ENCODE measurements at places on chromosomes 12 and 14. TPM values are rescaled to one million over a fixed set of nuclear protein-coding genes. Genes with fewer than 3 reads are reported as not detected.
A peak's percentile ranks its signal among the peaks of the same experiment; 100 is the strongest.

- no peak for DNase-seq
- peaks cover 16% of the 10 kb centered on the region for H3K27me3 ChIP-seq
- peaks cover 2% of the 10 kb centered on the region for H3K4me1 ChIP-seq
- H3K4me3 ChIP-seq, result no peak overlapping the region
Measured at GRCh38 chr14:24329736-24330135, 5.1 kb downstream of the ADCY4 start.

DNA sequence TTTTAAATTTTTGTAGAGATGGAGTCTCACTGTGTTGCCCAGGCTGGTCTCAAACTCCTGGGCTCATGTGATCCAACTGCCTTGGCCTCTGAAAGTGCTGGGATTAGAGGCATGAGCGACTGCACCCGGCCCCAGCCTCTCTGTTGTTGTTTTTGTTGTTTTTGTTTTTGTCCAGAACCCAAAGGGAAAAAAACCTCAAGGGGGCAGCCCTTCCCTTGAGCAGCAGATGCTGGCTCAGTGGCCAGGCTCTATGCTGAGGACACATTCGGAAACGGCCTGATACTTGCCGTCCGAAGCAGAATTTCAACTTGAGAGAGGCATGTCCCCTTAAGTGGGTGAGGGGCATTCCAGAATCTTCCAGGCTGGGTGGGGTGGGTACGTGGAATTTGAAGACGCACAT, 6.7 kb downstream of the MVK start:
- no peak overlapping the region for H3K27ac ChIP-seq
- no peak overlapping the region for H3K4me3 ChIP-seq
- H3K4me1 ChIP-seq, result no peaks in the 10 kb centered on the region
- DNase-seq, result no peak

DNA sequence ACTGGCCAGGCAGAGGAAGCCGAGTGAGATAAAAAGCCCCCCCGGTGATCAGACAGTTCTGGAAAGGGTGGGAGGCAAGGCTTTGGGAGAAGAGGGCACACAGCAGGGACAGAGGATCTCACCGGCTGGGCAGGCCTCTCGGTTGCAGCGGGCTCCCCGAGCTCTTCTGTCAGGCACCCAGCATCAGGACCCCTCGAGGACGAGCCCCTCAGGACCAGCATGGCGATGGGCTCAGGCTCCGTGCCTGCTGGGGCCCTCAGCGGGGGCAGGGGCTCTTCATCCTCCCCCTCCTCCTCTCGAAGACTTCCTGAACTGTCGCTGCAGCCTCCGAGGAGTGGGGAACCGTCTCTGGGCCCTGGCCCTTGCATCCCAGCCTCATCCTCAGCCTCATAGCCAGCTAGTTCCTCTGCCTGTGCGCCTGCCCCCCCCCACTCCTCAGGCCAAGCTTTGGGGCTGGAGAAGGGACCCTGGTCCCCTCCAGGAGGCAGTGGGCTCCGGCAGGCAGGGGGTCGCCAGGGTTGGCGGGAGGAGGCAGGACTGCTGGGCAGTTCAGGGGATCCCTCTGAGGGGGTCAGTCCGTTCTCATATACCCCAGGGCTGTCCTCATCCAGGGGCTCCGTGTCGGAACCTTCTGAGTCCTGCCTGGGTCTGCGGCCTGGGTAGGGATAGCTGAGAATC, 3.4 kb upstream of the AP1G2 start:
- no peak overlapping the region for H3K4me3 ChIP-seq
- DNase-seq, result no peak

- no peaks in the 10 kb centered on the region for H3K27me3 ChIP-seq
- no peak for DNase-seq
- H3K4me3 ChIP-seq, result no peak overlapping the region
- no peaks in the 10 kb centered on the region for H3K36me3 ChIP-seq
Measured at GRCh38 chr12:71797531-71797930, 42.0 kb upstream of the TBC1D15 start.

DNA sequence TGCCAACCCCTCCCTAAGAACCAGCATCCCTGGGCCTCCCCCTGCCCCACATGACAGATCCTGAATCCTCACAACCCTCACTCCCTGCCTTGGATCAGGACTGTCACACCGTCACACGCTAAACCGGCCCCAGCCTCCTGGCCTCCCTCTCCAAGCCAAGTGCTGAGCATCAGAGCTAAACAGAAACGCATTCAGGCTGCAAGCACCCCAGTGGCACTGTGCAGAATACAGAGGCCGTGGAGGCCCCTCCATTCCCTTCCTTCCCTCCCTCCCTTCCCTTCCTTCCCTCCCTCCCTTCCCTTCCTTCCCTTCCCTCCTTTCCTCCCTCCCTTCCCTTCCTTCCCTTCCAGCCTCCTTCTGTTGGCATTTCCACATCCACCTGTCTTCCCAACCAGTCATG, 12.6 kb downstream of the POLE start:
- no peak overlapping the region for H3K4me3 ChIP-seq
- no peaks in the 10 kb centered on the region for H3K27me3 ChIP-seq
- H3K4me1 ChIP-seq, result no peaks in the 10 kb centered on the region
- DNase-seq, result no peak
- no peak overlapping the region for H3K27ac ChIP-seq
- peaks cover 79% of the 10 kb centered on the region for H3K36me3 ChIP-seq

DNA sequence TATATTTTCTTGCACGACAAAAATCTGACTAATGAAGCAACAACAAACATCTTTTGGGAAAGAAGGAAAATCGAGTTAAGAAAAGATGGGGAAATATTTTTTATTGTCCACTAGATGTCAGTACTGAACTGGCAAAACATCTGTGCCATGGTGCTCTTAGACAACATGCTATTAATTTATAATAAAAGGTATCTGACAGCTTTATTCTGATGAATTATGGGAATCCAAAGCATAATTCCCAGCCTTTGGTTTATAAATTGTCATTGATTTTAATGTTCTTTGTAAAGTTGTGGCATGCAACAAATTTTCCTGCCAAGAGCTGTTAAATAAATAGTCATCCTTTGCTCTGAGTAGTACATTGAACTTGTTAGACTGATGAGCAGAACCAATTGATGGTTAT, 231.2 kb downstream of the ETNK1 start:
- DNase-seq, result peak; percentile 49
- no peak overlapping the region for H3K27ac ChIP-seq
- no peak overlapping the region for H3K4me3 ChIP-seq
- H3K4me1 ChIP-seq, result no peaks in the 10 kb centered on the region
- H3K36me3 ChIP-seq, result no peaks in the 10 kb centered on the region

DNA sequence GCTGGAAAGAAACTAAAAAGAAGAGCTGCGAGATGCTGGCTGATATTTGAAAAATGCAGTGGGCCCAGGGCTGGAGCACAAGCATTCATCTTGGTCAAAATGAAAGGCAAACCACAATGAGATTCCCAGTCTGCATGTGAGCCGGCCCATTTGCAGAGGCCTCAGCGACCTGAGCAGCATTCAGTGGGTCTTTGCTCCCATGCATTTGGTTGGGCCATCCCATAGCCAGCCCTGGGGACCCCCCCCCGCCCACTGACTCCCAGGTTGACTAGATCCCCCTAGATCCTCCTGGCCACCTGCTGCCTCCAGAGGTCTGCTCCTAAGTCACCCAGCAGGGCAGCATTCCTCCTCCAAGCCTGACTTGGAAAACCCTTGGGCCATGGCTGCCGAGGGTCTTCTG, 59.8 kb downstream of the PRMT8 start:
- no peak overlapping the region for H3K4me3 ChIP-seq
- H3K27ac ChIP-seq, result no peak overlapping the region
- H3K36me3 ChIP-seq, result no peaks in the 10 kb centered on the region
- no peaks in the 10 kb centered on the region for H3K4me1 ChIP-seq

Gene PLEK2
- not detected for total RNA-seq

Gene LRIG3
- total RNA-seq, result 129 TPM

Gene HPD
- not detected for total RNA-seq

Gene GPR84
- total RNA-seq, result not detected

Gene ALX1
- total RNA-seq, result 10.5 TPM

Gene ACTN1
- 104 TPM for total RNA-seq
